T-helper 9 cell (primary cell): ENCODE measurements at places on chromosomes 16 and 17.

DNA sequence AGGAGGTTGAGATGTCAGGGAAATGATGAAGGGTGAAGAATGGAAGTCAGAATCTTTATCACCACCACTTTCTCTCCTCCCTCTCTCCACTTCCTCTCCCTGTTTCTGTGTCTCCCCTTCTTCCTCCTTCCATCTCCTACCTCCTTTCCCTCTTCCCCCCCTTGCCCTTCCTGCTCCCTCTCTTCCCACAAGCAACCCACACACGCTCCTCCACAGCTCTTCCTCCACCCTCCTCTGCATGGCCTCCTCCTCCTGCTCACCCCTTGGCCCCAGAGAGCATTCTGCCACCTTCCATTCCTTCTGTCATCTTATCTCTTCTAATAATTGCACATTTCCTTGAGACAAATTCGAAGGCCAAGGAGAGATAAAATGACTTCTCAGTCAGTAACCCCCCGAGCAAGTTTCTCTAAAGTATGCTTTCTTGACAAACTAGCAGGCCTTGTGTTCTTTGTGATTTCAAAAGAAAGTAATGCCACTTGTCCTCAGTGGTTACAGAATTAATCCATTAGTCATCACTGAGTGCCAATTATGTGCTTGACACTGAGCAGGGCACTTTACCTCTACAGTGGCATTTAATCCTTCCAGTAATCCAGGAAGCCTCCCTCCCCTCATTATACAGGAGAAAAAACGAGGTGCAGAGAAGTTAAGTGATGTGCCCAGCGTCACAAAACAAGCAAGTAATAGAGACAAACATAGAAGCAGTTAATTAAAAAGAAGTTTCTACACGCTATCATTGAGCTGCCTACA is 72.3 kb upstream of the CCL1 start:
- DNase-seq = no peak

DNA sequence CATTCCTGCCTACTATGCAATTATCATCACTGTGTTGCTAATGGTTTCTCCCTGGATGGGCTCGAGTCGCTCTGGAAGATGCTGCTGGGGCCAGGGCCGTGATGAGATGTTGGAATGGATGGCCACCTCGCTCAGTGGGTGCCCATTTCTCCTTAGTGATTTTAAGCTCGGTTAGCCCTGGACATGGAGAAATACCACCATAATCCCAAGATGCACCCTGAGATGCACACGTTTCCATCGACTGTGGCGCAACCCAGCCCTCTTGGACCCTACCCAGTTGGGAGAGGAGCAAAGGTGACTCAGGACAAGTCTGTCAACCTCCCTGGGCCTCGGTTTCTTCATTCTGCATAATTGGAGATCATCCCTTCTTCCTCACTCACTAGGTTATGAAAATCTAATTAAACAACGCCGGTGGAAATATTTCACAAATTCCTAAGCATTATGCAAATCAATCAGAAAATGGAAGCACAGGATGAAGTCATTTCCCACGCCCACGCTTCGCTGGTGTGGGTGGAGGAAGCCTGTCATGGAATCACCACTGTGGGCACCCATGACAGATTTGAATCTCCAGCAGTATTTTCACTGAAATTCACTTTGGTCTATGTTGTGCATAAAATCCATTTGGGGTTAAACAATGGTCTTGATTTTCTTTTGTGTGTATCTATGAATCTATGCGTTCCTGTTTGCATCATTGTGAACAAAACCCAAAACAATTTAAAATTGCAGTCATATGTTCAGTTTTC is 195.2 kb downstream of the AXIN2 start:
- no peak for DNase-seq

DNA sequence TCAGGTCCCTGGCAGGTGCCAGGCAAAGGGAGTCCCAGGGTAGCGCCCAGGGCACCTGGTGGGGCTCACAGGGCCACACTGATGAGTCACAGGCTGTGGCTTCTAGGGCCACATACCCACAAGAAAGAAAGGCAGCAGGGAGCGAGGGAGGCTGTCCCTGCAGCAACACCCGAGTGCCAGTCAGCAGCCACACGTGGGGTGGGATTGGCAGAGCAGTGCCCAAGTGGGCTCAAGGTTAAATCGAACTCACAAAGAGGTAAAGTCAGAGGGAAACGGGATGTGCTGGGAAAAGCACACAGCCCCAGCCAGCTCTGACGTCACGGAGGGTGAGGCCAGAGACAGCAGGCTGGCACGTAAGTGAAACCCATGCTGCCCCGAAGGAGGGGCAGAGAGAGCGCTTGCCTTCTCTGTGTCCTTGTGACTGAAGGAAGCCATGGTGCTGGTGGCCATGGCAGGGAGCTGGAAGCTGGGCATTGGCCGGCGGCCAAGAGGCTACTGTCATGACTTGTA is 33.8 kb downstream of the FA2H start:
- no peak for DNase-seq

- DNase-seq = no peak
These were observed 1.3 kb downstream of the FOXC2 start for GRCh38 chr16:86567701-86568581.

DNA sequence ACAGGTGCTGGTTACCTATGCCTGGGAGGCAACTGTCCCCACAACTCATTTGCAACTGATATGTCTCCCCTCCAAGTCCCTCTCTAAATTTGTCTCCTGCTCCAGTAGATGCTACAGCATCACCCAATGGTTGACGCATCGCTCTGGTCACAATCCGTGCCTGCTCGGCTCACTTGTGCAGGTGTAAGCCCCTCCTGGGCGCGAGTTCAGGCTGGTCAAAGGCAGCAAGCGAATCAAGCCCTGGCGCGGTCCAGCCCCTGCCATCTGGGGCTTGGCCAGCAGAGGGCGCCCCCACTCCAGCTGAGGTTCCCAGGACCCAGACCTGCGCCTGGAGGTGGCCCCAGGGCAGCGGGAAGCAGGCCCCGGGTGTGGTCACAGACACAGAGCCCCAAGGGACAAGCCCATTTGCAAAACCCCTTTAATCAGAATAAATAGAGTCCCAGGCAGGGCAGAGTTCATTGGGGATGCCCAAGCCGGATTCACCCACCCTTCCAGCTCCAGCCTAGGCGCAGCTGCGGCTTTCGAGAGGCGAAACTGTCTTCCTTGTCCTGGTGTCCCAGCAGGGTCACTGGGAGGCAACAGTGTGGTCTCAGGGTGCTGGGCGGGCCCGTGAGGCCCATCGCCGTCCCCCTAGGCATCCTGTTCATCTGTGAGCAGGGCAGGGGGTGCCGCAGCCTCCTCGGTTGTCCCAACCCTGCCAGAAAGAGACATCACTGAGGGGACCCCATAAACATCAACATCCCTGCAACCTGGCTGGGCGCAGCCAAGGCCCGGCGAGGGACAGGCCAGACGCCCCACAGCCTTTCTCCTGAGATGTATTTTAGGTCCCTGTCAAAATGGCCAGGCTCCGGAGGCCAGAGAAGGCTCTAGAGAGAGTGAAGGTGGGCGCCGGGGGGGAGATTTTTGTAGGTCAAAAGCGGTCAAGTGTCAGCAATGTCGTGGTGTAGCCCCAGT is 15.8 kb downstream of the TMC6 start:
- DNase-seq = peak; percentile 84
